Hindlimb muscle (tissue), 1 donor: ENCODE measurements at places on chromosomes 1 and 21. TPM values are rescaled to one million over a fixed set of nuclear protein-coding genes. Genes with fewer than 3 reads are reported as not detected.

OR2T2 gene
- polyA plus RNA-seq = not detected

VCAM1 gene
- polyA plus RNA-seq = 14.8 TPM

OR11L1 gene
- not detected for polyA plus RNA-seq

DNAH14 gene
- polyA plus RNA-seq = 4.4 TPM
